CD4-positive, CD25-positive, alpha-beta regulatory T cell (primary cell): ENCODE measurements at places on chromosomes 6 and 20.

GRCh38 chr6:8059129-8059528 is 5.1 kb downstream of the BLOC1S5 start:
- peak; percentile 9 for DNase-seq

DNA sequence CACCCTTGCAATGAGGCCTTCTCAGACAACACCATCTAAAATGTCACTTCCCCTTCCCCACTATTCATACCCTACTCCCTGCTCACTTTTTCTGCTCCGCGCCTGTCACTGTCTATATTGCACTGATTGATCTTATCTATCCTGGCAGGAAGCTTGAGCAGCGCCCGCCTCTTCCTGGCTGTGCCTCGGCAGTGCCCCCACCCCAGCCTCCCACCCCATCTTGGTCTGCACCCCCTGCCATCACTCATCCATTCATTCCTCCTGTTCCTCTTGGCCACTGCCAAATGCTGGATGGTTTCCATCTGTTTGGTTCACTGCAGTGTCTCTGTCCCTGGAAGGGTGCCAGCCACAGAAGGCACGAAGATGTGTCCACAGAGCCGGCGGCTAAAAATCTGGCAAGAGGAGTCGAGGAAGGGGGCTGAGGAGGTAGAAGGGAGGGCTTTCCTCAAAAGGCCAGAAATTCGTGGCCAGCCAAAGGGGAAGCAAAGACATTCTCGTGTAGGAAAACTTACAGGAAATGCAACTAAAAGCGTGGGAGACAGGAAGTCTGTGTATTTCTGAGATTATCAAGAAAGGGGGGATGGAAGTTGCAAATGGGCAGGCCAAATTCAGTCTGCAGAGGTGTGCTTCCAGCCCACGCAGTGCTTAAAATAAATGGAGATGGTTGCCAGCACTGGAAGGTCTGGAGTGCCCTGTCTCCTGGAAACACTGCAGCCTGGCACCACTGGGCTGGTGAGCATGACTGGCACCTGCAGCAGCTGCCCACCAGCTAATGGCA is 27.6 kb downstream of the SYNJ2 start:
- DNase-seq, result peak; percentile 54

- DNase-seq, result no peak
Observed at GRCh38 chr6:148317739-148318138, 24.9 kb upstream of the SASH1 start.

- DNase-seq, result no peak
Observed at GRCh38 chr6:93685494-93685893, 266.1 kb upstream of the EPHA7 start.

DNA sequence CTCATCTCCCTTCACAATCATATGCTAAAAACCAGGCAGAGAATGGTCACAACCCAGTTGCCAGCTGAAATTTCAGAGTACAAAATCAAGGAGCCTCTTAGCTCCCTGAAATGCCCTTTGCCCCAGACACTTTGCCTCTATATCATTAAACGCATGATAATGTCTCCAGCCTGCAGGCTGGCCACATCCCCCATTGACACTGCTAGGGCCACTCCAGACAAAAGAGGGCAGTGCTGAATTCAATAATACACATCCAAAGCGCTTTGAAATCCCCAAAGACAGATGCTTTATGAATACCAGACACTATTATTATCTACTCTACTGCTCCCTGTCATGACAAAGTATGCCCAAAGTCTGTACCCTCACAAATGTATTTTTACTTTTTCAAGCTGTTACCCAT is 348.3 kb upstream of the POU3F2 start:
- no peak for DNase-seq

GRCh38 chr6:22727710-22728109 is 158.3 kb downstream of the HDGFL1 start:
- DNase-seq, result no peak

DNA sequence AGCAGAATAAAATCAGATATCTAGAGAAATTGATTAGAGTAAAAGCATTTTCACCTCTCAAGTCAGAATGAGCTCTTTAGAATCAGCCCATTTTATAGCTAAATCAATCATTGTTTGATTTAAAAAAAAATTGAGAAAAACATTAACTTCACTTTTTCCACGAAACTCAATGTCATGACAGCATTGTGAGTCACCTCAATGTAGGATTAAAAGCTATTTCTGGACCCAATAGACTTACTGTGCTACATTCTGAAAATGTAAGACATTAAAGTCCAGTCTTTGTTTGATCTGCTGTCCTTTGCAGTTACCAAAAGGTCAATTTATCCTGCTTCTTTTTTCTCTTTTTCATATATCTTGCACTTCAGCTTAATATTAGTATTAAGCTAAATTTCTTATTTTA is 519.4 kb upstream of the ZNF337 start:
- DNase-seq, result no peak

DNA sequence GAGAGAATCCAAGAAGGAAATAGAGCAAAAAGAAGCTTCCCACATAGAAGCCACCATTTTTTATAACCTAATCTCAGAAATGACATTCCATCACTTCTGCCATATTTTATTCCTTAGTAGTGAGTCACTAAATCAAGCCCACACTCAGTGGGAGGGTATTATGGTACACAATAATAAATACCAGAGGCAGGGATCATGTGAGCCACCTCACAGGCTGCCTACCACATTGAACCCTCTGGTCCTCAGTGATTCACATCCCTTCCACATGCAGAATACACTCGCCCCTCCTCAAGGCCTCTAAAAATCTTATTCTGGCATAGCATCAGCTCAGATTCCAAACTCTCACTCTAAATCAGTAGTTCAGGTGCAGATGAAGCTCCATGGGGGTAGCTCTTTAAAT is 49.4 kb downstream of the TMC2 start:
- DNase-seq, result no peak

- no peak for DNase-seq
Observed at GRCh38 chr20:22584922-22585785, 782 bp upstream of the FOXA2 start.

DNA sequence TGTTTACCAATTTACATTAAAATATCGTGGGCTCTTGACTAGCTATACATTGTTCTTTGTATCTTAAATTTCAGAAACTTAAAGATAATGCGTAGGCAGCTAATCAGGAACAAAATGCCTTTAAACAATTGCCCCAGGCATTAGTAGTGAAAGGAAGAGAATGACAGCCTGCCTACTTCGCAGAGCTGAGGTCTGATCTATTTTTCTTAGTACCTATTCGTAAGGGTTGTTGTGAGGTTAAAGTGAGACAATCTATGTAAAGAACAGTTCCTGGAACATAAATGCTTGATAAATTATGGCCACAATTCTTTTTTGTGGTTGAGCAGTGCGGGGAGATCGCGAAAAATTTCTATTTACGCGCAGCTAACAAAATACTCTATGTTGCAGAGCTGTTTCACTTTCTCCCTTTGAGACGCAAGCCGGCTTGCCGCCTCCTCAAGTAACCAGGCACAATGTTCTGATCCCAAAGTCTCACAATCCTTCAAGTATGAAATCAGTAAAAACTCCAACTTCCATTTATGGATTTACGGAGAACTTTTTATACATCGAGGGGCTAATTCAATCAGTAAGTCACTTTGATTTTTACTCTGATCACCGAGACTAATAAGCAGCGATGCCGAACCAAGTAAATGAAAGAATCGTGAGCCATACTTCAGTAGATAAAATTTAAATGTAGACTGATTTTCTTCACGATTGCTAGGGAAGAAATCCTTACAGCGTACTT is 878 bp upstream of the PNRC1 start:
- DNase-seq, result peak; percentile 77

GRCh38 chr6:158023597-158023939 is 41.9 kb downstream of the SYNJ2 start:
- DNase-seq, result no peak

DNA sequence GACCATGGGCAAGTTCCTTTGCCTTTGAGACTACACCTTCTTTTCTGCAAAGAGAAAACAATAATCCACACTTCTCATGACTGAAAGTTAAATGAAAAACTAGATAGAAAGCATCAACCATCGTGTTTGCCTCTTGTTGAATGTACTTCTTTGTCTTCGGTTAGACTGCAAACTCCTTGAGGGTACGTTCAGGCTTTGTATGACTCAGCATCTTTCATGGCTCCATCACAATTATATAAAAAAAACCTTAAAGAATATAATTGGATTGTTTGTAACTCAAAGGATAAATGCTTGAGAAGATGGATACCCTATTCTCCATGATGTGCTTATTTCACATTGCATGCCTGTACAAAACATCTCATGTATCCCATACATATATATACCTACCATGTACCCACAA is 439.2 kb downstream of the MAFB start:
- DNase-seq, result no peak

- no peak for DNase-seq
Observed at GRCh38 chr6:90947184-90948064, 360.6 kb upstream of the MAP3K7 start.

DNA sequence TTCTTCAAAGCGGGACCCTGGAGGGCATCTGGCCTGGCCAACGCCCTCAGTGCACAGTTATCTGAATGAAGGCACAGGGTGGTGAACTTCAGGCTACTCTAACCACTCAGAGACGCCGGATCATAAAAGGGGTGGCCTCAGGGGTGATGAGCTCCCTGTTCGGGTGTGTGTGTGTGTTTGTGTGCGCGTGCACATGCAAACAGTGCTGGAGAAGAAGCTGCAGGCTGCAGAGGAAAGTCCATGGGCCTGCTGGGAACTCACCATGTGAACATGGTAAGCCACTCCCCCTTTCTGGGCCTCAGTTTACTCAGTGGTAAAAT is 42.0 kb downstream of the KIAA1755 start:
- no peak for DNase-seq

GRCh38 chr20:55342822-55343221 is 662.5 kb downstream of the CBLN4 start:
- no peak for DNase-seq

- no peak for DNase-seq
Observed at GRCh38 chr6:65557224-65557623, 149.8 kb downstream of the EYS start.

DNA sequence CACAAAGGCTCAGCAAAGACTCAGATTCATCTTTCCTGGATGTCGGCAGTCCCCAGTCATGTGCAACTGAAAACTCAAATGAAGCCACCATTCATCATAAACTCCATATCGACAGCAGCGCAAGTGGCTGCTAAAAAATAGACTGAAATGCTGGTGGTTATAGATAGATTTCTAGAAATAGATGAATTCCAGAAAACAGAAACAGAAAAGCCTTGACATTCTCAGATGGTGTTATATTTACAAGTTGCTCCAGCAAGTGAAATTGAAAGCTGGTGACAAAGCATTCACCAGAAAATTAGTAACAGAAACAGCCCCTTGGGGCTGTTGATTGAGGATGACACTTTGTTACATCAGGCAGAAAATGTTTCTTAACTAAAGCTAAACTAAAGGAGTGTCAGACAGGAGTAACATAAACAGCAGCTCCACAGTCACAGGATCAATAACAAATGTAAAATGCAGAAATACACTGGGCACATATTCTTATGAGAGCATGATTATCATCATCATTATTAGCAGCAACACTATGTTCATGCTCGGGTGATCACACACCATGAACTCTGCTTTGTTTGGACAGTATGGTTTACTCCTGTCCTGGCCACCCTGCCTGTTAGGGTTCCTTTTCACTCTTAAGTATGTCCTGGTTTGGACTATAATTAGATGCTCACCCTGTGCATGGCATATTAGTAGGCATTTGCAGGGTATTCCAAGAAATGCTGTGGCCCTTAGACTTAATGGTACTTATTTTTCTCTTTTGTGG is 36.4 kb upstream of the SLC35F1 start:
- no peak for DNase-seq

GRCh38 chr20:33863440-33864323 is 52.5 kb downstream of the CHMP4B start:
- no peak for DNase-seq

GRCh38 chr6:97068211-97068610 is 143.7 kb downstream of the KLHL32 start:
- no peak for DNase-seq
